Fibroblast of skin of left biceps (primary cell): ENCODE measurements at places on chromosomes 11 and 22.

- DNase-seq: no peak
Measured at GRCh38 chr11:77322506-77322905, 21.0 kb upstream of the GDPD4 start.

- DNase-seq: no peak
Measured at GRCh38 chr11:45869551-45869950, 15.9 kb upstream of the MAPK8IP1 start.

GRCh38 chr11:134541355-134541754 lies 129.3 kb upstream of the B3GAT1 start:
- DNase-seq: no peak

DNA sequence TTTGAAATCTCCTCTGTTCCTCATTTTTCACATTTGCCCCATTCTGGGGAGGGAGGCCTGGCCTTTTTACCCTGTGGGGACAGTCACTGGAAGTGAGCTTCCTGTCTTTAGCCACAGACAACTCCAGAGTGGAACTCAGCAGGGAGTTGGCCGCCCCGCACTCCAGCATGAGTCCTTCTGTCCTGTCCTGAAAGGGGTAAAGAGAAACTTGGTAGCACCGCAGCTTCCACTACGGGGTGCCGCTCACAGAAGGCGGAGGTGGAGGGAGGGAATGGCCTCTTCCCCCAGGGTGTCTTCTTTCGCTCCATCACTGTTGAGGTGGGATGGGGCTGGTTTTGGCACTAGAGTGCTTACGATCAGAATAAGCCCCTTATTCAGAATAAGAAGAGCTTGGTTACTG lies 132.2 kb downstream of the ST3GAL4 start:
- DNase-seq: no peak

- DNase-seq: no peak
Measured at GRCh38 chr11:117094776-117095175, 3.5 kb downstream of the SIK3 start.

DNA sequence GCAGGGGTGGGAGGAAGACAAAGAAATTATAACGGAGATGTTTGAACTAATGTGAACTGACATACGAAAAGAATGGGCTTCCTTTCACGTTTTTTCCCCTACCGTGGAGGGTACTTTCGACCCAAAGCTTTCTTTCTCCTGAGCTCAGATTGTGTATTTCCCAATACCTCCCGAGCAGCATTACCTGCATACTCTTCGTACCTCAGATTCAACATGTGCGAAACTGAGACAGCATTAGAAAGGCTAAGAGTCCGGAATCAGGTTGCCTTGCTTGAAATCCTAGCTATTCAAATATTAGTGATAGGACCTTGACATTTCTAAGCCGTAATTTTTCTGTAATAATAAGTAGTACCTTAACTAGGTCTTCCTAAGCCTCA lies 778 bp upstream of the PAK1 start:
- no peak for DNase-seq

DNA sequence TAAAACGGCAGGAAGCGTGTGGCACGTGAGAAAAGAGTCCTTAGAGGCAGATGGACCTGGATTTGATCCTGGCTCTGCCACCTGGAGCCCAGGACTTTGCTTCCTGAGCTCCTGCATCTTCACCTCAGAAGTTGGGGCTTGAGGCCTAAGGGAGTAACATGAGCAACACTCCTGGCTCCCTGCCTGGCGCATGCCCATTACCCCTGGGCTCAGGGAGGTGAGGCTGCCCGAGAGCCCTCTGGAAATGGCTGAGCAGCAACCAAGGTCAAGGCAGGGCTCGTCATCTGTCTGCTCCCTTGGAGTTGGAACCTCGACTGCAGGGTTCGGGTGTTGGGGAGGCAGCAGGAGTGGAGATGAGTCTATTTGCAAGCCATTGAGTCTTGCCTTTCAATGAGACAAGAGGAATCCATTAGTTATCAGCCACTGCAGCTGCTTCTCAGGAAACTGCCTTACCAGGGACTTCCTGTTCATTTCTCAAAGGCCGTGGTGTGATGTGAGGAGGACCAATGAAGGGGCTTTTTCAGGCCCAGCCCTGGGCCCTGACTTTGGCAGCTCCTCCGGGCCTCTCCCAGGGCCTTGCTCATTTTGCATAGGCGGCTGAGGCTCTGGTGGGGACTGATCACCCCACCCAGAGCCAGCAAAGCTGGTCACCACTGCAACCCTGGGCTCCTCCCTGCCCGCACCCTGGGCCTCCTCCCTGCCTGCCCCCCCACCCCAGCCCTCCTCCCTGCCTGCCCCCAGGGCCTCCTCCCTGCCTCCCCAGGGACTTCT lies 6.4 kb downstream of the FADS2 start:
- DNase-seq: no peak

DNA sequence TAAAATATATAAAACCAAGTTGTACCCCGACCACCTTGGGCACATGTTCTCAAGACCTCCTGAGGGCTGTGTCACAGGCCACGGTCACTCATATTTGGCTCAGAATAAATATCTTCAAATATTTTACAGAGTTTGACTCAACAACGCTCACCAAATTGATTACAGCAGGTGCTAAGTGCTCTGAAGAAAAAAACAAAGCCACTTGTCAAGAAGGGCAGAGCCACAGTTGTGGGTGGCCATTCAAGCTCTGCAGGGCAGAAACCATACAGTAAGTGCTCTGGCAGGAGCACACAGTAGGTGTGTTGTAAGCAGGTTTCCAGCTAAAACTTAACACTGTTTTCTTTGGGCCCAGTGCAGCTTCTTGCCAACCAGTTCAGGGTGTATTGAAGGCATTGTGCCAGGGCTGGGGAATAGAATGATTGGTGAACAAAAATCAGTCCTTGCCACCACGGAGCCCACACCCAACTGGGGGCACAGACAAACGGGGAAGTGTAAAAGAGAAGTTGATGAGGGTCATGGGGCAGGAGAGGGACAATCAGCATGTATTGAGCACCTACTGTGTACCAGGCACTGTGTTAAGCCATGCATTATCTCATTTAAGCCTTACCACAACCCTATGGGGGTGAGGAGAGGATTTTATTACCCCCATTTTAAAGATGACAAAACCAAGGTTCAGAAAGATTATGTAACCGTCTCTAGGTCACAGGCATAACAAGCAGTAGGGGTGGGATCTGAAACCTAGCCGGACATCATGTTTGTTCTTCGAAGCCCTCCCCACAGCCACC lies 18.2 kb downstream of the ARRB1 start:
- DNase-seq: no peak

GRCh38 chr11:7696424-7696823 lies 9.9 kb downstream of the OVCH2 start:
- DNase-seq: no peak

DNA sequence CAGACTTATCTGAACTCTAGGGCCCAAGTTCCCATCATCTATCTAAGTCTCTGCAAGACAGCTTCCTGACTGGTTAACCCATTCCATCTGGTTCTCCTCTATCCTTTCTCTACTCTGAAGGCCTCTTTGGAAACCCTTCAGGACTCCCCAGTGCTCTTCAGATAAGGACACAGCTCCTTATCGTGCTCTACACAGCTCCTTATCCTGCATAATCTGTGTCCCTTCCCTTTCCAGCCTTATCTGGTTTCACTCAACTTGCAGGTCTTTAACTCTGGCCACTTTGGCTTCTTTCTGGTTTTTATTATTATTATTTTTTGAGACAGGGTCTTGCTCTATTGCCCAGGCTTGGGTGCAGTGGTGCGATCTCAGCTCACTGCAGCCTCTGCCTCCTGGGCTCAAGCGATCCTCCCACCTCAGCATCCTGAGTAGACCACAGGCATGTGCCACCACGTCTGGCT lies 10.6 kb downstream of the ENDOD1 start:
- DNase-seq: no peak
